EH (cell line): ENCODE measurements at places on chromosomes 1 and 21.

GRCh38 chr1:36148821-36149236, 457 bp downstream of the TRAPPC3 start:
- DNase-seq, result no peak

GRCh38 chr1:215568299-215568692, 1.2 kb downstream of the KCTD3 start:
- peak; percentile 62 for DNase-seq

GRCh38 chr1:117295001-117295400, 72.2 kb upstream of the MAN1A2 start:
- peak; percentile 2 for DNase-seq

DNA sequence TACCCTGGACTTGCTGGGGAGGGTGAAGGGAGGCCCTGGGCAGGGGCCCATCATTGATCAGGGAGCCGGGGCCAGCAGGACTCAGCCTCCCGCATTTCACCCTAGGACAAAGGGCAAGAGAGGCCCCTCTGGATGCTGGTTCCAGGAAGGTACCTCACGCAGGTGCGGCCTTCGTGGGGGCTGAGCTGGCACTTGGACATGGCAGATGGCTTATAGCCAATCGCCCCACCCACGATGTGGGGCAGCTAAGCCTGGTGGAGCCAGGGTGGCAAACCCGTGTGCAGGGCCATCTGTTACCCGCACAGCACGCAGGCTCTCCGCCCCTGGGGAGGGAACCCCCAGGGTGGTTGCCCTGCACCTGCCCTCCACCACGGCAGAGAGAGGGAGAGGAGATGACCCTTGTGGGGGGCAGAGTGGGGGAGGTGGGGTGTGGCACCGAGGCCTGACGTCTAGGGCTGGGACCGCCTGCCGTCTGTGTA, 2.5 kb downstream of the TFF3 start:
- DNase-seq, result no peak

- no peak for DNase-seq
These were observed 21.2 kb upstream of the LRRC8C start for GRCh38 chr1:89611721-89612120.

DNA sequence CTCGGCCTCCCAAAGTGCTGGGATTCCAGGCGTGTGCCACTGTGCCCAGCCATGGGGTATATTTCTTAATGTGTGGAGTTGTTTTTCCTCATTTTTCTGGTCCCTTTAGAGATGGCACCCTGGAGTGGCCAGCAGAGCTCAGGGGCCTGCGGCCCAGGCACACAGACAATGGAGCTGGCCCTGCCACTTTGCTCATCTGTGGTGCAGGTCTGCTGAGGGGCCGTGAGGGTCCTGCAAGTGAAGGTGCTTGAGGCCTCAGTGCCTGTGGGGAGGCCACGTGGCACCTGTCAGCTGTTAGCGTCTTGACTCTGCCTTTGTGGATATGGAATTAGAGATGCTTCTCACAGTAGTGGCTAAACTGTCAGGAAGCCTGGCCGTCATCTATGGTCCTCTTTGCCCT, 7.5 kb downstream of the COL18A1 start:
- no peak for DNase-seq

DNA sequence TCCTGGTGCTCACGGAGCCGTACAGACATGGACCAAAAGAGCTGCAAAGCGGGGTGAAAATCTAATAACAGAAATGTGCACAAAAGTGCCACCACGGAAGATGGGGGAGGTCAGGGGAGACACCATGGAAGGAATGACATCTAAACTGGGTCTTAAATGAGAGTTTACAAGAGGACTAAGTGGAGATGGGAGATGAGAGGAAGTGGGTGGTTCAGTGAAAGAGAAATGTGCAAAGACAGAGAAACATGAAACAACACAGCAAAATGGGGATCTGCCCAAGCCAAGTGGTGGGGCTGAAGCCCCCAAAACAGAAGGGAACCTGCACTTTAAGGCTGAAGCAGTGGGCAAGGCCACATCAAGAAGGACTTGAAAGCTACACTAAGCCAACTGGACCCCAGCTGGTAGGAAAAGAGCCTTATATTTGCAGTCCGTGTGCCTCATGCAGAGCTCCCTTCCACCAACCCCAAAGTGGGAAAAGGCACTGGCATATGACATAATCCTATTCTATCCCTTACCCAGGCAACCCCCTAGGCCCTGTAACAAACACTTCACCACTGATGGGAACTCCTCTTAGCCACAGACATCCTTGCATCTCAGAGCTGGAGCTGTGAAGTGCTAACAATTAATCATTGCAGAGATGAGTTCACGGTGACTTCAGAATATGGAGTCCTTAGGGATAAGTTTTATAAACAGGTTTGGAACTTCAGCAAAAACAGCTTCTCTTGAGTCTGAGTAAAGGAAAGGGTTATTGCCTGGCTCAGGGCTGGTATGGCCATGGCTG, 198.6 kb upstream of the EDN2 start:
- peak; percentile 40 for DNase-seq

DNA sequence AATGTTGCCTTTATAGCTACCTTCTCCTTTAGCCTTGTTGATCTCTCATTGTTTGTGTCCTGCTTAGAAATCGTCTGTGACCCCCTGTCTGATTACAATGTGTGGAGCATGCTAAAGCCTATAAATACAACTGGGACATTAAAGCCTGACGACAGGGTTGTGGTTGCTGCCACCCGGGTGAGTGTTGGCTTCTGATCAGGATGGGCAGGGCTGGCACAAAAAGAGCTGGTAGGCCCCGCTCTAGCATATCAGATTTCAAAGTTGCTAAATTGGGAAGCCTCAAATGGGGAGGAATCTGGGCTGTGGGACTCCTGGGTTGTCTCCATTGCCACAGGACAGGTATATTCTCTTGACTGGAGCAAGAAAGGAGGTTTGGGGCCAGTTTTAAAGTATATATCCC, 8.4 kb downstream of the NCSTN start:
- DNase-seq, result no peak

DNA sequence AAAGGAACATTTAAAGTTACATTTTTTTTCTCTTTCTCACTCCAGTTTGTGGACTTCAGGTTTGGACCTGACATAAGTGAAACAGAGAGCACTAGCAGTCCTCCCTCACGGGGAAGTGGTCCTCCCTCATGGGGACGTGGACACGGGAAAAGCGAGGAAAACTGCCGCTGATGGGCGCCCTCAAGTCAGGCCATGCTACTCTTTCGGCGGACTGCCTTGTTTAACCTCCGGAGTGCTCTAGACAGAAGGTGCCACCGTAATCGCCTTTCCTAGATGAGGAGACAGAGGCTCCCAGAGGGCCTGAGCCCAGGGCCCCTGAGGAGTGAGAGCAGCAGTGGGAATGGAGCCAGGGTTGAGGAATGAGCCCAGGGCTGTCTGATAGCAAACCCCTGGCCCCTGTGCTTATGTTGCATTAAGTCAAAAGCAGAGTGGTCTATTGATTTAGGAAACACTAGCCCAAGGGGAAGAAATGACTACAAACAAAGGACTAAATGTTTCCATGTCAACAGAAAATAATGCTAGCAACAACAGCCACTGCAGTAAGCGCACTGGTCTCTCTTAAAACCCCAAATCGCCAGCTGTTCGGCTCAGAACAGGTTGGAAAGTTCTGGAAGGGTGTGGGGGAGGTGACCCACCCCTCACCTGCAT, 84.1 kb downstream of the DMRTB1 start:
- peak; percentile 42 for DNase-seq

- no peak for DNase-seq
These were observed 62.0 kb downstream of the KCNK1 start for GRCh38 chr1:233675893-233676292.

- DNase-seq, result peak; percentile 64
These were observed 742 bp downstream of the ARTN start for GRCh38 chr1:43934101-43934985.

- no peak for DNase-seq
These were observed 21.4 kb downstream of the KIRREL1 start for GRCh38 chr1:158014731-158015320.
